ENCODE measurements at places on chromosomes 4 and X.

- DNase-seq: no peak
Observed at GRCh38 chr4:101265816-101266172, 81.5 kb downstream of the PPP3CA start.

DNA sequence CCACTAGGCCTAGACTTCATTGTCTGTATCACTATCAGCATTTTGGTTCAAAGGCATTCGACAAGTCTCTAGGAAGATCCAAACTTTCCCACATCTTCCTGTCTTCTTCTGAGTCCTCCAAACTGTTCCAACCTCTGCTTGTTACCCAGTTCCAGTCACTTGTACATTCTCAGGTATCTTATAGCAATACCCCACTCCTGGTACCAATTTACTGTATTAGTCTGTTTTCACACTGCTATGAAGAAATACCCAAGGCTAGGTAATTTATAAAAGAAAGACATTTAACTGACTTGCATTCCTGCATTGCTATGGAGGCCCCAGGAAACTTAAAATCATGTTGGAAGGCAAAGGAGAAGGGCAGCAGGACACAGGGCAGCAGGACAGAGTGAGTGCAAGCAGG lies 293.9 kb downstream of the ARAP2 start:
- no peak for DNase-seq

DNA sequence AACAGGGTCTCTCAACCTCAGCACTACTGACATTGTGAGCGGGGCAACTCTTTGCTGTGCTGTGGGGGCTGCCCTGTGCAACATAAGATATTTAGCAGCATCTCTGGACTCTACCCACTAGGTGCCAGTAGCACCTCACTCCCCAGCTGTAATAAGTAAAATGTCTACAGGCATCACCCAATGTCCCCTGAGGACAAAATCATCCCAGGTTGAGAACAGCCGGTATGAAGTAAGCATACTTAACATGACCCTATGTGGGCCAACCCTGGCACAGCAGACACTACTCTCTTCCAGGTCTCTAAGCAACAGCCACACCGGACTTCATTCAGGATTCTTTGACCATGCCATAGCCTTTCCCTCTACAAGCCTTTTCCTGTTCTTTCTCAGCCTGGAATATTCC lies 10.5 kb upstream of the MGST2 start:
- peak; percentile 72 for DNase-seq

- DNase-seq: peak; percentile 91
Observed at GRCh38 chrX:10579112-10580011, 41.0 kb downstream of the MID1 start.

- DNase-seq: no peak
Observed at GRCh38 chrX:107729558-107730297, 45.9 kb downstream of the TSC22D3 start.

DNA sequence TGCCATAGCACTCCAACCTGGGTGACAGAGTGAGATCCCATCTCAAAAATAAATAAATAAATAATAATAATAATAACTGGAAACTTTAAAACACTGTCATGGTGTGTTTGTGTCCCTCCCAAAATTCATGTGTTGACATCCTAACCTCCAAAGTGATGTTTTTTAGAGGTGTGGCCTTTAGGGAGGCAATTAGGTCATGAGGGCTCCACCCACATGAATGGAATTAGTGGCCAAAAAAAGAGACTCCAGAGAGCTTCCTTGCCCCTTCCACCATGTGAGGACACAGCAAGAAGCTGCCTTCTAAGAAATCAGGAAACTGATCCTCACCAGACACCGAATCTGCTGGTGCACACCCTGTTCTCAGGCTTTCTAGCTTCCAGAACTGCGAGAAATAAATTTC lies 23.8 kb upstream of the RAPGEF2 start:
- no peak for DNase-seq

GRCh38 chr4:128387600-128388351 lies 100.2 kb upstream of the PGRMC2 start:
- DNase-seq: peak; percentile 16

- DNase-seq: no peak
Observed at GRCh38 chr4:25013756-25014661, 16.7 kb downstream of the LGI2 start.

DNA sequence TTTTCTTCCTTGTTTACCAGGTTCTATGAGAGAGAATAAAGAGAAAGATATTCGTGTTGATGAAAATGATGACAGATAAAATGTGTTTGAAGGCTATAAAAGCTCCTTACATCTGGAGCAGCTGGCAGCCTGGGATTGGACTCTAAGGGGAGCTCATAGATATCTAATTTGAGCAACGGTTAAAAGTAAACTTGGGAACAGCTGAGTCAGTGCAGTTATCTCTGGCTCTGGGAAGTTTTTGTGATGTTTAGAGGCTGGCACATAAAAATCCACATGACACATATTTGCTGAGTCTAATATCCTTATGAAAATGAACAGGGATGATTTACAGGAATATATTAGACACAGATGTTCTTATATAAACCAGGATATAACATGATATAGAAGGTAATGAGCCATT lies 331.8 kb upstream of the TENM3 start:
- no peak for DNase-seq

DNA sequence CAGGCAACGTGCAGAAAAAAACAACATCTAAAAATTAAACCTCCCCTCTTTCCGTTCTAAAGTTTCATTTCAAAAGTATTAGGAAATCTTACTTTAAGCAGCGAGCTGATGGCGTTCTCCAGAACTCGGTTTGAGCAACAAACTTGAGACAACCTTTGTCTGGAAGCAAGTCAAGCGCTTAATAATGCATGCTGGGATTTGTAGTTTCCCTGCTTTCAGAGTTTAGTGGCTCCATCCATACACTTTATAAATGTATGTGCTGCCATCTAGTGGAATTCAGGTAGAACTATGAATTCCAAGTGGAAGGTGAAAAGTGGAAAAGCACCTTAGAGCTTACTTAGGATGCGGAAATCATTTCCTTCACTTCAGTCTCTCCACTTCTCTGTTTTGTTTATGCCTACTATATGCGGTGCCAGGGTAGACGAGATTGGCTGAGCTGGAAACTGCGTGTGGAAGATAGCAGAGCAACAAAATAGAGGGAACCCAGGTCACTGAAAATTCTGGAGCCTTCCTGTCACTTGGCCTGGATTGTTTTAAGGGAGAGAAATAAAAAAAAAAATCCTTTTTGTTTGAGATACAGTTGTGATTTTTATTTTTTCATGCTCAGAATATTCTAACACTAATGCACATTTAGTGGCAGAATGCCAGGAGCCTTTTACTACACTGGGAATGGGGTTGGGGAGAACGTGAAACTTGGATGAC lies at the start of gene BDH2:
Gene BDH2, minus strand, starts transcription at position 144 of the 702 bp plus-strand sequence. CDS start 3,580 bp downstream, outside the sequence.
- peak; percentile 96 for DNase-seq

DNA sequence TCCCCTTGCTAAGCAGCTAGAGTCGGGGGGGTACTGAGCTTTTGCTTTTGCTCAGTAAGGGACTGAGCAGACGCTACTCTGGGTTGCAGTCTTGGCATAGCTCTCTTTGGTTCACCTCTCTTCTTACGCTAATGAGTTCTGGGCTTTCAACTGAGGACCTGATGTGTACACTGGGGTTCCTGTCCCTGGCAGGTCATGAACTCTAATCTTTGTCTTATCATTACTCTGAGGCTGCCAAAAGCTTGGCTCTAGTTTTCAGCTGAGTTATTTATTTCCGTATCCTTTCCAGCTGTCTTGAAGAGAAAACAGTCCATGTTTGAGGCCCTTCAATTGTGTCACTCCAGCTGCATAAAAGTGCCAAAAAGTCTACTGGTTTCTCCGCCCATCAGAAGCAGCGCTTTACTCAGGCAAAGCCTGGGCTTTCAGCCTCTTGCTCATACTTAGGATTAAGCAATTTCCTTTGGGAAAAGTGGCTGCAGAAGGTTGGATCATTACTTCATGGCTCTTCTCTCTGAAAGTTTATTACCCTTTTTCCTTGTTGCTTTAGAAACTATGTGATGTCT lies 121.0 kb upstream of the STOX2 start:
- DNase-seq: no peak

GRCh38 chr4:6446130-6446482 lies 26.3 kb downstream of the PPP2R2C start:
- DNase-seq: no peak

- no peak for DNase-seq
Observed at GRCh38 chr4:128163177-128164117, 102.3 kb downstream of the LARP1B start.

GRCh38 chr4:87399954-87400353 lies 9.0 kb upstream of the HSD17B11 start:
- DNase-seq: no peak

DNA sequence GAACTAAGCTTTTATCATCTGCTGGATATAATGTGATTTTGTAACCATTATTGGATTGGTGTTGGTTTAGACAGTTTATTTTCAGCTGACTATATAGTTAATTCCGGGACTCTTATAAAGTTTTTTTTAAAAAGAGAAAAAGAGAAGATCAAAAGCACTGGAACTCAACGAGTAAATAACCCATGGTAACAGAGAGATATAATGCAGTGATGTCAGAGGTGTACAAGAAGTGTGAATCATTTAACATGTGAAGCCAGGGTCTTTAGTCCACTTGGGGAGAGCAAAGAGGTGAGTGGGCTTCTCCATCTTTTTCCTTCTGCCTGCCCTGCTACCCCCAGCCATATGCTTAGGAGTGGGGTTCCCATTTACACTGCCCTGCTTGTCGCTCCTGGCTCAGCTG lies 3.2 kb downstream of the TMEM165 start:
- no peak for DNase-seq

GRCh38 chr4:6794189-6794588 lies 11.7 kb downstream of the KIAA0232 start:
- DNase-seq: no peak

DNA sequence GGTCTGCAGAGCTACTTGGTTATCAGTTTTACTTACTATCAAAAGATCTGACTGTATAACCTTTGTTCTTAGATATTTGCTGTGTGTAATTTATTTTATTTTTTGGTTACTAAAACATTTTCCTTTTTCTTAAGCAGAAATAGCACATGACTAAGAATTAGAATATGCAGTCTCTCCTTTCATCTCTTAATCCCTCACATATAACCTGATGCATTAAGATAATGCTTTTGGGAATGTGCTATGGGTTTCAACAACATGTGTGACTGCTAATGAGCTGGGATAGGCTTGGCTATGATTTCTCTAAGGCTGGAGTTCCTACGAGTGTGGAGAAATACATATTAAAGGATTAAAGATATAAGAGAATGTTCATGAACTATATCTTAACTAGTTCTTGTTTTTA lies 41.5 kb downstream of the SHROOM3 start:
- no peak for DNase-seq

GRCh38 chrX:107677501-107677901 lies 49.2 kb downstream of the PRPS1 start:
- no peak for DNase-seq

DNA sequence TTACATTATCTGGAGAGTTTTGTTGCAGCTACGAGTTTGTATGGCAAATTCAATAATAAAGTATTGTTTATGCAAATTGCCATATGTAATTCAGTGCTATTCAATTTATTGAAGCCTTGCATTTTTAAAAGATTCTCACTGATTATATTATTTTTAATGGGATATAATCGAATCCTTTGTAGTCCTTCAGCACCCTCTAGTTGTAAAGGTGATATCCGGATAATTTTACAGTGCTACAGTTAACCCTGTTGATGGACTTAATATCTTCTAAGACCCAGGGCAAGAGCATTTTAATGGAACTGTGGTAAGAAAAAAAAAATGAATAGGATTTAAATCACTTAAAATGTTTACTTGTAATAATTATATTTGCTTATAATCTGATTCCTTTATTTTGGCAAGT lies 48.5 kb upstream of the GRIA2 start:
- DNase-seq: no peak

- no peak for DNase-seq
Observed at GRCh38 chrX:110280954-110281353, 36.9 kb downstream of the AMMECR1 start.

DNA sequence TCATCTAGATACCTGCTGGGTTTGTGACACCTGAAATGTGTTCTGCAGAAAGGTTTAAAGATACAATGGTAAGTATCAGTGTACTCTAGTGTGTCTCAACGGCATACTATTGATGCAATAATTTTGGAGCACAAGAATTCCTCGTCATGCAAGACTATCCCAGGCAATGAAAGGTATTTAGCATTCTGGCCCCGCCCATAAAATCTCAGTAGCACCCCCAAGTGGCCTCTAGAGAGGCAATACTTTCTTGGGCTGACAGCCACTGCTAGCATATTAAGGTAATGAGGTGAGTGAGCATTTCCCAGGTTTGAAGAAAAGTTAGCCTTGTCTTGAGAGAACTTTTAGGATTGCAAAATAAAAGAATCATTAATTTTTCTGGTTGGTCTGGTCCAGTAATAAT lies 24.0 kb downstream of the TAB3 start:
- peak; percentile 65 for DNase-seq

GRCh38 chrX:75784680-75785491 lies at the start of gene MAGEE2:
Gene MAGEE2, minus strand, starts transcription at chrX:75785254. Its CDS starts 203 bp downstream, at chrX:75785051.
- DNase-seq: no peak

DNA sequence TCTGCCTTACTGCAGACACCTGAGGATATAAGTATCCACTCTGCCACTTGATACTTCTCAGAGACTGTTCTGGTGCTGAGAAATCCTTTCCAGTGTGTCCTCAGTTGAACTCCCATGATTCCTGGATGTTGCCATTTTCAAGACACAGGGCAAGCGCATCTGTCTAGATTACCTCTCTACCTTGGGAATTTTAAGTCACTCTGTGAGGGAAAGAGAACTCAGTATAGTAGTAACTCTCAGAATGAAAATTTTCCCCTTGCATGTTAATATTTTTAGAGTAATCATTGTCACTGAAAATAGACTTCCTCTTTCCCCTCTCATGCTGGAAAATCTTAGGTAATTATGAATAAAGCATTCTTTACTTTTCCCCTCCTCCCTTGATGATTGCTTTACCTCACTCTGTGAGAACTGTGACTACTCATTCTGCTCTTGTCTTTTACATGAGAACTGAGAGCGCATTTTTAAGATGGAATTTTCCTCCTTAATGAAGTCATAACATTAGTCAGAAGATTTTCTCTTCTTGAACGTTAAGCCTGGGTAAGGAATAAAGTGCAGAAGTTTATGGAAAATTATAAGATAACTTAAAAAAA lies 45.0 kb downstream of the TET2 start:
- no peak for DNase-seq

DNA sequence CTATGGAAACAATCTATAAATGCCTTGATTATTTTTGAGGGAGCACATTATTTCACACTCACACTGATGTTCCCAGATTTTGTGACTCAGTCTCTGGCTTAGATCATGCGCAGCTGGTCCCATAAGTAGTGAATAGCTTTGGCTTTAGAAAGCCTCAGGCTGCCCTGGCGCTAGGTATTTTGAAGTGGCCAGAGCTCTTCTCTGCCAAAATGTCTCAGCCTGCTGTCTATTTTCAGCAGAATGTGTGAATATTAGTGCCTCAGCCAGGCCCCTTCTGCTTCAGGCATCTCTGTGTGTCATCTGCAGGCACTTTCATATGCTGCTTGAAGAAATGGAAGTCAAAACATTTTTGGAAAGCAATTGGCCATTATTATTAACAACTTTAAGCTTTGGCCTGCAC lies 931.0 kb upstream of the INTU start:
- no peak for DNase-seq

GRCh38 chr4:35511851-35512250 lies 732.5 kb downstream of the ARAP2 start:
- DNase-seq: no peak

- DNase-seq: no peak
Observed at GRCh38 chr4:10079256-10079655, 37.3 kb downstream of the WDR1 start.
